ENCODE measurements at places on chromosomes 3 and 15. TPM values are rescaled to one million over a fixed set of nuclear protein-coding genes. Genes with fewer than 3 reads are reported as not detected.

- no peak for DNase-seq
- H3K4me1 ChIP-seq: peaks cover 7% of the 10 kb centered on the region
- H3K27me3 ChIP-seq: no peaks in the 10 kb centered on the region
- H3K27ac ChIP-seq: no peak overlapping the region
Measured at GRCh38 chr3:192818126-192818525, 90.8 kb upstream of the FGF12 start.

- H3K4me1 ChIP-seq: no peaks in the 10 kb centered on the region
- no peak overlapping the region for H3K4me3 ChIP-seq
- no peak for DNase-seq
- H3K36me3 ChIP-seq: no peaks in the 10 kb centered on the region
- no peaks in the 10 kb centered on the region for H3K27me3 ChIP-seq
Measured at GRCh38 chr3:132925256-132925930, 112.8 kb upstream of the TMEM108 start.

DNA sequence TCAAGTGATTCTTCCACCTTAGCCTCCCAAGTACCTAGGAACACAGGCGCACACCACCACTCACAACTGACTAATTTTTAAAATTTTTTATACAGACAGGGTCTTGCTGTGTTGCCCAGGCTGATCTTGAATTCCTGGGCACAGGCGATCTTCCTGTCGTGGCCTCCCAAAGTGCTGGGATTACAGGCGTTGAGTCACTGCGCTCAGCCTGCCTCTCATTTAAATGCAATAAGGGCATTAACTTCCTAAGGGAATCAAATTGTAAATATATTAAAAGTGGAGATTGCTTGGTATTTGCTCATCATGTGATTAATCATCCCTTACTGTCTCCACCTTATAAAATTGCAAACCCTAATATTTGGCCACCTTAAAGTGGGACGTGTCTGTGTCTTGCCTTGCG lies 65.2 kb downstream of the PGPEP1L start:
- peaks cover 28% of the 10 kb centered on the region for H3K4me1 ChIP-seq
- peak overlapping the region; percentile 66 for H3K27ac ChIP-seq
- H3K4me3 ChIP-seq: no peak overlapping the region
- H3K27me3 ChIP-seq: no peaks in the 10 kb centered on the region

DNA sequence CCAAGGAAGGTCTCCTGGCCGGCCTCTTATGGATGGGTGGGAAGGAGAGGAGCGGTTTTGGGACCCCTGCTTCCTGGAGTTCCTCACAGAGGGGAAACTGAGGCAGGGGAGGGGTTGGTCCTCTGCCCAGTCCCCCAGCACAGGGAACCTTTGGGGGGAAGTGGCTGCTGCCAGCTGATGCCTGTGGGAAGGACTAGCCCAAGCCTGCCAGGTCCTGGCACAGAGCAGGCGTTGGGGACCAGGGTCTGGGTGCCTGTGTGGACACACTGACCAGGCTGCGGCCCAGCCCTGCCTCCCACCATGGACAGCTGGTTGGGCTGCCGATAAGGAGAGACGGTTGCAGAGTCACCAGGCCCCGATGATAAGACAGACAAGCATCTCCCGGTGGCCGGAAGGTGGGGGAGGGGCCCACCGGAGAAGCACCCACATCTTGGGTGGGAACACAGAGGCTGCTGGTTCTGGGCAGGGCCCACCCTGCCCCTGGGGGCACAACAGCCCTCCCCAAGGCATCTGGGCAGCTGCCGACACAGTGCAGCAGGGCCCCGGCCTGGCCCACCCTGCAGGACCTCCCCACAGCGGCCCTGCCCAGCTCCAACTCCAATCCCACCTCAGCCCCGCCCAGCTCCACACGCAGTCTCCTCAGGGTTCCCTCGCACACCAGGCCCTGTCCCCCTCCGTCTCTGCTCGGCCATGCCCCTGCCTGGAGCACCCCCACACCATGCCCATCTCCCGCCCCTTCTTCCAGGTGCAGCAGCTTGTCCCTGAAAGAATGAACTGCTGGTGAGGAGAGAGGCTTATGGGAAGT lies 50.7 kb downstream of the DNAJB8 start:
- DNase-seq: no peak
- no peak overlapping the region for H3K27ac ChIP-seq
- H3K36me3 ChIP-seq: peaks cover under 1% of the 10 kb centered on the region
- no peaks in the 10 kb centered on the region for H3K4me1 ChIP-seq
- no peak overlapping the region for H3K4me3 ChIP-seq

DNA sequence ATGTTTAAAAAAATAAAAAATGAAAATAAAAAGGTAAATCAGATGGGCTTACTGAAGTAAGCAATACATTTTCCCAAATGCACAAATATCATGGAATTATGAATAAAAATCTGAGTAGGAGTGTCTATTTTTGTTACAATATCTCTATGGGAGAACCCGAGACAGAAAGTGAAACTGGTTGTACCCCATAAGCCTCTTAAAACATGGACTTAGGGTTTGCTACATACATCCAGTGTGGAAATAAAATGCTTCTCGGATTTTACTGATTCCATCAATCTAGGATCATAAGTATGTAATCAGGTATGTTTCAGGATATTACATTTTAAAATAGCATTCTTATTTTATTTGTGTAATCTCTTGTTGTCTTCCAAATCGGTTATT lies 177.8 kb upstream of the CDIN1 start:
- no peaks in the 10 kb centered on the region for H3K36me3 ChIP-seq
- no peak overlapping the region for H3K4me3 ChIP-seq
- no peaks in the 10 kb centered on the region for H3K4me1 ChIP-seq
- no peaks in the 10 kb centered on the region for H3K27me3 ChIP-seq

- H3K36me3 ChIP-seq: no peaks in the 10 kb centered on the region
- no peak overlapping the region for H3K4me3 ChIP-seq
- DNase-seq: no peak
- no peak overlapping the region for H3K27ac ChIP-seq
Measured at GRCh38 chr3:182420741-182421140, 372.6 kb upstream of the ATP11B start.

Gene GOLGA6L7
- not detected for total RNA-seq
